ENCODE measurements at places on chromosomes 16 and 17.
A peak's percentile ranks its signal among the peaks of the same experiment; 100 is the strongest.

- DNase-seq = peak; percentile 60
Measured at GRCh38 chr17:752620-753219, 656 bp upstream of the GEMIN4 start.

- DNase-seq = no peak
Measured at GRCh38 chr17:42782166-42783061, 2.0 kb downstream of the WNK4 start.

GRCh38 chr16:75432828-75433731 lies at the start of gene CFDP1:
CFDP1 (minus strand) TSS chr16:75433503; CDS start chr16:75433352, 151 bp downstream.
- peak; percentile 96 for DNase-seq

DNA sequence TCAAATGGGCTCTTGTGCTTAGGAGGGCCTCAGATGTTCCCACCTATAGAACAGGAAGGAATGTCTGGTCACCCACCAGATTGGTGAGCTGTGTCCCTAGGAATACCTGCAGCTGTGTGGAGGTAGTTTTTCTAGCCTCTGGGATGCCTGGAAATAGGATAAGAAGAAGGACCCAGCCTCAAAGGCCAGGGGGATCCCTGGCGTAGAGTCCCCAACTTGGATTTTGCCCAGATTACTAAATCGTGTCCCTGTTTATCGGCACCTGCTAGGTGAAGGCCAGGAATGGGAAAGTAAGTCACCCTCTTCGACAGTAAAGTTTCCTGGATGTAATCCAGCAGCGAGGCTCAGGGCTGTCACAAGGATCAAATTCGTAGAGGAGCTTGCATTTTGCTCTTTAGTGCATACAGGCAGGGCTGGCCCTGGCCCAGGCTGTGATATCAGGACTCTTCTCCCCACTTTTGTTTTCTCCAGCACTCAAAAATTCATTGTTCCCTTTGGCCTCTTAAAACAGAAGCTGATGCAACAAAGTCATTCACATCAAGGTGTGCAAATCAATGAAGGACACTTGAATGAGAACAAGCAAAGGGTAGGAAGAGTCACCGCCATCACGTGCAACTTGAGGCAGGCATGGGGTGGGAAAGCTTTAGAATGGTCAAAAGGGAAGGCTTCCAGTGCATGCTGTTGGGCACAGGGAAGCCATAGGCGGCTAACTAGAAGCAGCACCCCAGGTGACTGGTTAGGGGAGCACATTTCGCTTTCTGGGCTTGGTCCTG lies 7.5 kb downstream of the SLC13A2 start:
- DNase-seq = no peak

DNA sequence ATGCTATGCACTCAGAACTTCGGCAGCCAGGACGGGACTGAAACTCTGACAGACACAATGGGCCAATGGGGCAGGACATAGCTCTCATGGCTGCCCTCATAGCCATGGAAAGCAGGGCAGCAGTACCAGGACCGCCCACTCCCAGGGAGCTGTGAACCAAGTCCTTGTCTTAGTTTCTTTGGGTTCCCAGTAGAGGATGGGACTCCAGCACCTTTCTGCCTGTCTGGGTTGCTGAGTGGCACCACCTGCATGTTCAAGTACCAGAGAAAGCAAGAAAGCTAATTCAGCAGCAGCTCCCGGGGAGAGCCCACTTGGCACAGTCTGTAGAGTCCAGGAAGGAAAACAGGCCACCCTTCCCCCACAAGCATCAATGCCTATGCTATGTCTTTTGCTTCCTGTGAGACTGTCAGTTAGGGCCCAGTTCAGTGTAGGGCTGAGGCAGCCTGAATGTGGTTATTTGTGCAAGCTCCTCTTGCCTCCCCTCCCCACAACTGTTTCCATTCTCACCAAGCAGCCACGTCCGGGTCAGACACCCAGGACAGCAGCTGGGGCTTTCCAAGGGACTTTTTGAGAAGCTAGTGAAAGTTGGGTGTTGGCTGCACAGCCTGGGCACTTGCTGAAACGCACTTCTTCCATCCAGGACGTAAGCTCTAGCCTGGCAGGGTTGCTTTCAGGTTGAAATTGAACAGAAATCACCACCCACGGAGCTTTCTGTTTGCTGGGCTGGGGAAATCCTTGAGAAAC lies 7.8 kb downstream of the SUPT4H1 start:
- no peak for DNase-seq

- no peak for DNase-seq
Measured at GRCh38 chr17:77356690-77357201, 216.0 kb downstream of the SEC14L1 start.

DNA sequence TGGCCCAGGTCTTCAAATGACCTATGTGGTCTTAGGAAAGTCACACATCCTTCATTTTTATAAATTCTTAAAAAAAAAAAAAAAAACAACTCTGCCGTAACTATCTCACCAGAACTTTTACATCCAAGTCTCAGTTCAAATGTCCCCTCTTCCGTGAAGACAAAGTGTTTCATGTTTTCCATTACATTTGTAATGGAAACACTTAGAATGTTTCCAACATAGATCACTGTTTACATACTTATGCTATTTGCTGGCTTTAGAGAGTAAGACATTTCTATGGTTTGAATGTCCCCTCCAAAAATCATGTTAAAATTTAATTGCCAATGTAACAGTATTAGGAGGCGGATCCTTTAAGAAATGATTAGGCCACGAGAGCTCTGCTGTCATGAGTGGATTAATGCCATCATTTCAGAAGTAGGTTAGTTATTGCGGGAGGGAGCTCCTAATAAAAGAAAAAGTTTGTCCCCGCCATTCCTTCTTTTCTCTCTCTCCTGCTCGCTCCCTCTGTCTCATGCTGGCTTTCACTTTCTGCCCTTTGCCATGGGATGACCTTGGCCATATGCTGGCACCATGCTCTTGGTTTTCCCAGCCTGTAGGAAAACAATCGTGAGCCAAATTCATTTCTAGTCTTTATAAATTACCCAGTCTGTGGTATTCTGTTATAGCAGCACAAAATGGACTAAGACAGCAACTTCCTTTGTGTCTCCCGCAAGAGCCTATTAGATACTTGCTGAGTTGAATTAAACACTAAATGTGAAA lies 887.8 kb upstream of the SOX9 start:
- no peak for DNase-seq

DNA sequence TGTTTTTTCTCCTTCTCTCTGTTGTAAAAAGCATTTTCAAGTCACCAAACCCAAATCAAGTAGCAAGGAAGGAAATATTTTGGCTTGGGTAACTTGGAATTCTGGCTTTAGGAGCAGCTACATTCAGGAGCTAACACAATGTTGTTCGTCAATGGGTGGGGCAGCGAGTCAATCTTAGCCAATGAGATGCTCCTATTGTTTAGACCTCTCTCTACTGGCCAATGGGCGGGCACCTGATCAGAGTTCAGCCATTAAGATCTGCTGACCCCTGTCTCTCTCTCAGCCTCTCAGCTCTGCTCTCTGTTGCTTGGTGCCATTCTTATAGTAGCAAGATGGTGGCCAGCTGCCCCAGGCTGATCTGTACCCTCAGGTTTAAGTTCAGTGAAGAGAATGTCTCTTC lies 83.2 kb downstream of the IRX3 start:
- no peak for DNase-seq

DNA sequence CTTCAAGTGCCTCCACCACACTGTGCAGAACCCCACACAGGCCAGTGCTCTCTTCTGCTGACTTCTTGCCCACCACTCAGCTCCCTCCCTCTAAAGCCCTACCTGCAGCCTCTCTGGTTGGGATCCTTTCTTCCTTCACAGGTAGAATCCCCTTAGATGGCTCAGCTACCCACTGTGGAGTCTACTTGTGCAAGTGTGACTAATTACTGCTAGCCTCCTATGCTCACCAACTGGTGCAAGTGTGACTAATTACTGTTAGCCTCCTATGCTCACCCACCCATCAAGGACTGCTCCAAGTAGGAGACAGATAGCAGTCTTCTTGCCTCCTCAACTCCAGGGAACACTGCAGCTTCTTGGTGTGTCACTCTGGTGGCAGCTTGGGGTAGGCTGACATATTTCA lies 43.6 kb downstream of the TEX14 start:
- no peak for DNase-seq

- no peak for DNase-seq
Measured at GRCh38 chr17:35991075-35991474, 4.5 kb upstream of the CCL14 start.

DNA sequence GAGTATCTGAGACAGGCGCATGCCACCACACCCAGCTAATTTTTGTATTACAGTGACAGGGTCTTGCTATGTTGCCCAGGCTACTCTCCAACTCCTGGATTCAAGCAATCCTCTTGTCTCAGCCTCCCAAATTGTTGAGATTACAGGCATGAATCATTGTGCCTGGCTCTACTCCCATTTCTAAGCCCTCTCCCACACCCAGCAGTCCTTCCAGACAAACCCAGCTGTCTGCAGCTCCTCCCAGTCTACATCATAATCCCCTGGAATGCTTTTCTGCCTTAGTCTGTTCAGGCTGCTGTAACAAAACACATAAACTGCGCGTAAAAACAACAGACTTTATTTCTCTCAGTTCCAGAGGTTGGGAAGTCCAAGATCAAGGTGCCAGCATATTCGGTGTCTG lies 144.5 kb downstream of the GRIN2A start:
- no peak for DNase-seq

DNA sequence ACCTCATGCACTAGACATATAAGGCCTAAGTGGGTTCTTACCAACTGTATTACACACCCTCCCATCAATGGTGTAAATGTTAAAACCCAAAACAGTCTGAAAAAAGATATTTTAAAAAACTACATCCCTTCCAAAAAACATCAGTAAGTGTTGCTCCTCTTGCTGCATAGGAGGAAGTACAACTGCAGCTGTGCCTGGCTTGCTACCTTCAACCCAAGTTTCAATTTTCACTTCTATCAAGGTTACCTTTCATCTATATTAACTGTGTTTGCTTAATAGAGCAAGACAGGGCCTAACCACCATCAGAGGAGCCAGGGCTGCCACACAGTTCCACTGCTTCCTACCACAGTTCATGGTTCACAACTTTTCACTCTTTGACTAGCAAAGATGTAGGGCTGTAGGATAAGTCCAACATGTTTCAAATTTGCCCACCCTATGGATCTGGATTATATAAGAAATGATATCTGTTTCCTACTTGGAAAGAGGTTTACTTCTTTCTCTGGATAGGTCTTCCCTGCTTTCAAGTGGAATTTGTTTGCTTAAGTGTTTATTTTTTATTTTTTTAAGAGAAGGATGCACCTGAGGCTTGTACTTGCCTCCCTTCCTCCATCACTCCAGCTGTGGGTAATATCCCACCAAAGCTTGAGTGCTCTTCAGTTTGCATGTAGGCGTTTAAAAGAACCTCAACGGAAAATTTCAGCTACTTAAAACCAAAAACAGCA lies 56.7 kb downstream of the GRB7 start:
- DNase-seq = no peak

GRCh38 chr16:88653101-88653500 lies 2.2 kb upstream of the CYBA start:
- no peak for DNase-seq

DNA sequence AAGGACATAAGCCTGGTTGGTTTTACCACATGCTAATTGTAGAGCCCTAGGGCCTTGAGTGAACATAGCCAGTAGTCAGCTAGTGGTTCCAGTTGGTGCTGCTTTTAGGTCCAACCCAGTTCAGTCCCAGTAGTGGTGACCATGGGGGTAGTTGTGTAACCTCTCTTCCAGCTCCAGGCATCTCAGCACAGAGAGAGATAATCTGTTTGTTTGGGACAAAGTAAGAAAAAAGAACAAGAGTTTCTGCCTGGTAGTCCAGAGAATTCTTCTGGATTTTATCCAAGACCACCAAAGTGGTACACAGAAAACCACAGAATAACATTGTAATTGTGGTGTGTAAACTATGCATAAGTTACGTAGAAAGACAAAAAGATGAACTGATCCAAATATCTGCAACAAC lies 5.2 kb upstream of the CCL13 start:
- DNase-seq = no peak

GRCh38 chr17:60989379-60989778 lies 311.7 kb downstream of the BCAS3 start:
- no peak for DNase-seq

GRCh38 chr16:191831-192230 lies 11.6 kb downstream of the HBQ1 start:
- no peak for DNase-seq

DNA sequence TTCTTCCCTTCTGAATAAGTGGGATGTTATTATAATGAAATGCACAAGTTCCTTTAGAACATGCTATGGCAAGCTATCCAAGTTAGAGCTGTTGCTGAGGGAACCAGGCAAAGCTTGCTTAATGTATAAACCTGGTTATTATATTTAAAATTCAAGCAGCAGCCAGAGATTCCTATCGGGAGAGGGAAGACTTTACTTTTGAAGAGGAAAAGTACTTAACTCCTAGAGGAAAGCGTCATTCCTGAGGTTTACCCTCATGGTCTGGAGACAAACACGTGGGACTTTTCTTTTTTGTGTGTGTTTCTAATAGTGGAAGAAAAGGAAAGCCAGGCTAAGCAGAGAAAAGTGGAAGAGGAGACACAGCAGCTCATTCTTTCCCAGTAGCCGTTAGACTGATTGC lies 39.9 kb upstream of the MYH10 start:
- no peak for DNase-seq

- DNase-seq = no peak
Measured at GRCh38 chr17:39750131-39751015, 12.6 kb downstream of the GRB7 start.

DNA sequence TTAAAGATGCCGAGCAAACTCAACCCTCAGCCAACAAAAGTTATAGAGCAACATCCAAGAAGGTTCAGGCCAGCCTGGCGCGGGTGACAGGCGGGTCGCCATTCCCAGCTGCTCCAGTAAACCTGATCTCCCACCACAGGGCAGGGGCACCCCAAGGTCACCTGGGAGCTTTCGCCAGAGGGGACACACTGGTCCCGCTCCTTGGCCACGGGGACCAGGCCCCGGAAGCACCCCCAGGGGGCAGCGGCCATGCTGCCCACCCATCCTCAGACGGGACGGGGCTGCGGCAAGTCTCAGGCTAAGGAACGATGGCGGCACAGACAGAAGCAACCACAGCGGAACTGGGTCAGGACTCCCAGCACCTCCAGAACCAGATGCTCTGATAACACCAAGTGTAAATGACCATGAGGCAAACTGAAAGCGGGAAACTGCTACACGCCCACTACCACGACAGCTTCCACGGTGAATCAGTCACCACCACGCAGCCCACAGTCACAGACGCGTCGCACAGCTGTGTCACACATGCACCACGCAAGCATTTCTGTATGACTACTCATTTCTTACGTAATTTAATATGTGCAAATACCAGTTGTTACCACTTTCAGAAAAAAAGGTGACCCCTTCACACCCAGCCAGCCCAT lies 14.1 kb upstream of the CCDC154 start:
- DNase-seq = no peak

DNA sequence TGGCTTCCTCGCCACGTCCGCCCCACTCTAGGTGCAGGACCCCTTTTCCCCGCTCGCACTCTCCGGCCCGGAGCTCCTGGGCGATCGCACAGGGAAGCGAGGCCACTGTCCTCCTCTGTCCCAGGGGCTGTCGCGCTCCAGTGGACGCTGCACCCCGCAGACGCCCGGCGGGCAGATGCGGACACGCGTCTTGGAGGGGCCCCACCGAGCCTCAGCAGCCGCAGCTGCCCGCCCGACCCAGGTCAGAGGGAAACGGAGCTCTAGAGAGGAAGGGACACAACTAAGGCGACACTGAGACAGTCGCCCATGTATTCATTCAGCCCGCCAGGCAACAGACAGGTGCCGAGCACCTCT lies 726 bp upstream of the SLC13A5 start:
- no peak for DNase-seq
